ENCODE measurements at places on chromosomes 3 and 15. TPM values are rescaled to one million over a fixed set of nuclear protein-coding genes. Genes with fewer than 3 reads are reported as not detected.

Gene TRH
- not detected for total RNA-seq

Gene C2CD4A
- 0.30 TPM for total RNA-seq

Gene CCDC71
- total RNA-seq = 38.3 TPM

Gene ATOSA
- 97.0 TPM for total RNA-seq

Gene SPATA12
- not detected for total RNA-seq

Gene SPINT1
- total RNA-seq = 1.1 TPM

Gene DISP2
- total RNA-seq = 0.20 TPM

Gene ALPK3
- 2.4 TPM for total RNA-seq

Gene PAK6
- total RNA-seq = 2.0 TPM

Gene ARID3B
- 7.4 TPM for total RNA-seq

Gene AQP9
- total RNA-seq = 3.9 TPM

Gene HDGFL3
- total RNA-seq = 54.8 TPM

Gene FRMD4B
- 41.7 TPM for total RNA-seq

Gene TMEM212
- not detected for total RNA-seq

Gene KBTBD12
- total RNA-seq = under 0.01 TPM

Gene RNF7
- total RNA-seq = 65.7 TPM

Gene DUOXA1
- total RNA-seq = 1.5 TPM

Gene SERINC4
- total RNA-seq = not detected

Gene ALDH1L1
- total RNA-seq = 34.5 TPM
